ENCODE measurements at places on chromosomes 3 and 15.

DNA sequence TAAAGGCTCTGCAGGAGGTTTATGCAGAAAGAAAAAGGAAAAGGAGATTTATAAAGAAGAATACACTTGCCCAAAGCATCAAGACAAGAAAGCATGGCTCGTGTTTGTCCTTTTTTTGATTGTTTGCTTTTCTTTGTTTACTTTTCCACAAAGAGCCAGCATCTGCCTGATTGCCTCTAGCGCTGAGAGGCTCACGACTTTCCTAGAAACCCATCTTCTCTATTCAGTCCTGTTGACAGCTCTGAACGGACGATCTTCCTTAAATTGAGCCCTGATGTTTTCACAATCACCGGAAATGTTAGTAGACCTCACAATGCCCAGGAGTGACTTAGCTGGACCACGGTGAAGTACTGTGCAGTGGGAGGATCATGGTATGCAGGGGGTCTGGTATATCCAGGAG lies 12.4 kb downstream of the GP5 start:
- no peak for DNase-seq

DNA sequence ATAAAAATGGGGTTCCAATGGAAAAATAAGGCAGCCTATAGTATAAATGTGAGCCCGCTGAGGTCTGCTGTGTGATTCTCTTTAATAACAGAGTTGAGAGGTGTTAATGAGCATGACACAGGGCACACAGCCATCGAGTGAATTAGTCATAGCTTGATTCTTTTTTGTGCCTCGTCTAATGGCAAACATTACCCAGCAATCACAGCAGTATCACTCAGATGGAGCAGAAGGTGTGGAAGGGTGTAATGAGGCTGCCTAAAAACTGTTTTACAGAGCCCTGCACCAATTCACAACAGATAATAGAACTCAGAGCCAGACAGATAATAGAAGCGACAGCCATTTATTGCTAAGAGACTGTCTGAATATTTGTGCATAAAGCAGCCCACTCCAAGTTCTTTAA lies 178.6 kb upstream of the TPRG1 start:
- DNase-seq = no peak

DNA sequence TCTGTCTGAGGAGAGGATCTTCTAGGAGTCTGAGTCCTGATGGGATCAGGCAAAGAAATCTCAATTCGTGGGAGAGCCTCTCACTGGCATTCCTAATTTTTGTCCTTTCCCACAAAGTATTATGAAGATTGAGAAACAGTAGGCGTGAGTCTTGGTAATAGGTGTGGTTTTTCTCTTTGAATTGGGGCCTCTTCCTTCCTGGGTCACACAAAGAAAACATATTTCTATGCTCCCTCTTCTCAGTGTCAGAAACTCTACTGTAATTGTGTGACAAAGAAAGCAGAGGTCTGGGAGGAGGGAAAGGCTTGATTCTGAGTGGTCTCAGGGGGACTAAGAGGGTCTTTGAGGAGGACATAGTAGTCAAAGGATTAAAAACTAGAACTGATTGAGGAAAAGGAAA lies 6.0 kb downstream of the GABRR3 start:
- DNase-seq = no peak

GRCh38 chr15:97077975-97078374 lies 747.5 kb downstream of the NR2F2 start:
- DNase-seq = no peak

DNA sequence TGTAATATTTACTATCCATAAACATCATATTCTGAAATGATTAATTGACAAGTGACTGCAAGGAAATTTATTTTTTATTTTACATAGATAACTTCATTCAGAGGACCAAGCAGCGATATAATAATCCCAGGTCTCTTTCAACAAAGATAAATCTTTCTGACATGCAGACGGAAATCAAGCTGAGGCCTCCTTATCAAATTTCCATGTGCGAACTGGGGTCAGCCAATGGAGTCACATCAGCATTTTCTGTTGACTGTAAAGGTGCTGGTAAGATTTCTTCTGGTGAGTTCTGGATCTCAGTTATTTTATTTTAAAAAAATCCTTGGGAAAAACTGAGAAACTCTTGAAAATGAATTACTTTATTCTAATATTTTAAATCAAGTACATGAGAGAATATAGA lies 23.3 kb downstream of the SEC22A start:
- no peak for DNase-seq

GRCh38 chr3:72175296-72175858 lies 390.4 kb upstream of the PROK2 start:
- no peak for DNase-seq
